Stomach (tissue), 19 donors: ENCODE measurements at places on chromosomes 13 and 19. TPM values are rescaled to one million over a fixed set of nuclear protein-coding genes. Genes with fewer than 3 reads are reported as not detected.

DNA sequence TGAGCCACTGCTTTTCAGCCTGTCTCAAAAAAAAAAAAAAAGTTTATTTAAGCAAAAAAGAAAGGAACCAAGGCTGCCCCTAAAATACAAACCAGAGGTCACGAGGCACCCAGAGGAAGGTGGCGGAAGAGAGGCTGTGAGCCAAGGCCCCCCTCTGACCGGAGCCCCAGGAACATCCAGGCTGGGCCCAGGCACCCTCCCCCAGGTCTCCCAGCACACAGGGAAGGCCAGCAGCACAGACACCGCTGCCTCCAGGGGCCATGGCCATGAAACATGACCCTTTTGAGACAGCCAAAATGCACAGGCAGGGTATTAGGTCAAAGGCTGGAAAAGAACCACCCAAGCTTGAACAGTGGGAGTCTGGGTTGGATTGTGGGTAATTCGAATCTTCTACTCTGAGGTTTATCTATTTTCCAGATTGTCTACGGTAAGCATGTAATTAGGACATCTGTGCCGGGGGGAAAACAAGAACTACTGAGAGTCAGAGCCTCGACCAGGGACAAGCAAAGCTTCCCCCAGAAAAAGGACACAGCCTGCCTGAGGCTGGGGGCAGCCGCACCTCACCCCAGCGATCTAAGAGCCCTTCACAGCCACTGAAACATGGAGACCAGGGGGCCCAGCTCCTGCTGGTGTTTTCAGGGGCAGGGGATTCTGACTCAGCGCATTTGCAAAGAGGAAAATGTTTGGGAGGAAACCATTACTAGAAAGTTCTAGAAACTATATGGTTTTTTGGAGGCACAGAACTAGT lies 8.4 kb downstream of the PEX11G start:
- no peak for DNase-seq

GRCh38 chr19:56748378-56748777 lies 76.8 kb upstream of the ZNF835 start:
- DNase-seq: no peak

- no peak for DNase-seq
These were observed 3.3 kb upstream of the OPA3 start for GRCh38 chr19:45587873-45588272.

DNA sequence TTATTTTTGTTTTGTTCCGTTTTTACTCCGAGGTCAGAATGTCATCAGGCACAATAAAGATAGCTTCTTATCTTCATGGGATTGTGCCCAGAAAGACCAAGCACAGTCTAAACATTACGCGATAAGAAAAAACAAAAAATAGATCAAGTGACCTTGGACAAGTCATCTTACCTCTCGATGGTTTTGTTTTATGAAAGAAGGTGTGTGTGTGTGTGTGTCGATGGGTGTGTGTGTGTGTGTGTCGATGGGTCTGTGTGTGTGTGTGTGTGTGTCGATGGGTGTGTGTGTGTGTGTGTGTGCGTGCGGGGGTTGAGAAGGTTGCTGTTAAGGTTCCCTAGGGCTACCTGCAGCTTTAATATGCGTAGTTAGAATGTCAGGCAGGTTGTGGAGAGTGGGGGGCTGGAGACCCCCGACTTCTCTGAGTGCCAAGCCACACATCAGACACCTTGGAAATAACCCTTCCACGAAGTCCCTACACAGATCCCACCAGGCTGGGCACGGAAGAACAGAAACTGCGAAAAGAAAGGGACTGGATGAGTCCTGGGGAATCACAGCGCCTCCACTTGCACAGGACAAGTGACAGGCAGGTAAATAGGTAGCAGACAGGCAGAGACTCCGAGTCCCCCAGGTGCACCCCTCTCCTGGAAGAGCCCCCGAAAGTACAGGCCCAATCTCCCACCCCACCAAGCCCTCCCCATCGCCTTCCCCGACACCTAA lies 458 bp upstream of the ATP8A2 start:
- DNase-seq: no peak

DNA sequence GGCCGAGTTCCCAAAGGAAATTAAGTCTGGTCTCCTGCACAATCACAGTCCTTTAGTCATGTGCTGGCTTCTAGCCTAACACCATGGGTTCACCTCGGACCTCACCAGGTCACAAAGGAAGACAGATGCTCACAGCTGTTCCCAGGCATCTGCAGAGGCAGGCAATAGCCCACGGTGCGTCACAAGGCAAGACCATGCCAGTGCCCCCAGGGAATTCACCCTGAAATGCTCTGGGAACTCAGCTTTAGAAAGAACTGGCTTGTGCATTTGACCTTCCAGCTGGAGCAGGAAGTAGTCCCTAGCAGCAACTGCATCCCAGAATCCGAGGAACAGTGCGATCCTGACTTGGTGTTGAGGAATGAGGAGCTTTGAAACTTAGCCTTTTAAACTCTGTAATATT lies 96.8 kb upstream of the WASF3 start:
- peak; percentile 52 for DNase-seq

GRCh38 chr19:6048793-6049405 lies 61.4 kb downstream of the RFX2 start:
- DNase-seq: peak; percentile 94

DNA sequence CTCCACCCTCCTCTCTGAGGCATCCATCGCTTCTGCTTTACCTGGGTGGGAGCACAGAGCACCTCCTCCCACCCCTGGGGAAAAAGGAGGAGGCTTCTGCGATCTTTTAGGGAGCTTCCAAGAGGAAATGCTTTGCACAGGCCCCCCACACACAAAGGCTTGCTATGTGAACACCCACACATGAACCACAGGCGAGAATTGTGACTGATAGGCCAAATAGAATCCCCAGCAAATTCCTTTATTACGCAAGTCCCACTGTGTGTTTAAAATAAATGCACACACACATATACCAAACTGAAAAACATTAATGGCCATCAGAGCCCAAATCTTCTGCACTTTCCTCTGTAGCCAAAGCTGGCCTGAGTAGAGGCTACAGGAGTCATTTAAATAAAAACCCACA lies 50.6 kb downstream of the HSPH1 start:
- DNase-seq: no peak

Gene MEF2B
- not detected for total RNA-seq

Gene CHST8
- not detected for total RNA-seq

Gene S1PR5
- not detected for total RNA-seq

Gene CGB3
- not detected for total RNA-seq

Gene SOHLH2
- total RNA-seq: not detected
